ENCODE measurements at places on chromosomes 16 and 17.

DNA sequence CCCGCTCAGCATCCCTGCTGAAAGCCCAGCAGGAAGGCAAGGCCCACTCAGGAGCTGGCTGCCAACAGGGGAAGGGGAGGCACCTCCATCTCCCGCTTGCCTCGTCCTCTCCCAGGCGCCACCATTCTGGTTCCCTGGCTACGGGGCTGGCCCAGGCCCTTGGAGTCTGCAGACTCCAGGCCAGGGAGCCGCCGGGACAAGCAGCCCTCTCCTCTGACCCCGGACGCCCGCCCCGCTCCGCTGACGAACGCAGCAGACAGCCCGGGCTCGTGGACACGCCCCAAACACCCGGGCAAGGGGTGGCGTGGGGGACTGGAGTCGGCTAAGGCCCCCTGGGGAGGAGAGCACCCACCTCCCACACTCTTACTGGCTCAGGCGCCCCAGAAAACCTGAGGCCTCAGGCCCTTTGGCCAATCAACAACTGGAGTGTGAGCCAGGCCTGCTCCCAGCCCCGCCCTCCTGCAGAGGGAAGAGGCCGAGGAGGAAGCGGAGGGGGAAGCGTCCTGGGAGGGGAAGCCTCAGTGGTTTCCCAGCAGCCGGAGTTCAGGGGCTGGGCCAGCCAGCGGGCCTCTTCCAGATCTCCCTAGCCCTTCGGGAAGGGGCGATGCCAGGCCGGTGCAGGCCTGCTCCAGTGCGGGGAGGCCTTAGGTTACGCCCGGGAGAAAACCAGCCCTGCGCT is 4.2 kb downstream of the MNT start:
- DNase-seq: peak; percentile 96

DNA sequence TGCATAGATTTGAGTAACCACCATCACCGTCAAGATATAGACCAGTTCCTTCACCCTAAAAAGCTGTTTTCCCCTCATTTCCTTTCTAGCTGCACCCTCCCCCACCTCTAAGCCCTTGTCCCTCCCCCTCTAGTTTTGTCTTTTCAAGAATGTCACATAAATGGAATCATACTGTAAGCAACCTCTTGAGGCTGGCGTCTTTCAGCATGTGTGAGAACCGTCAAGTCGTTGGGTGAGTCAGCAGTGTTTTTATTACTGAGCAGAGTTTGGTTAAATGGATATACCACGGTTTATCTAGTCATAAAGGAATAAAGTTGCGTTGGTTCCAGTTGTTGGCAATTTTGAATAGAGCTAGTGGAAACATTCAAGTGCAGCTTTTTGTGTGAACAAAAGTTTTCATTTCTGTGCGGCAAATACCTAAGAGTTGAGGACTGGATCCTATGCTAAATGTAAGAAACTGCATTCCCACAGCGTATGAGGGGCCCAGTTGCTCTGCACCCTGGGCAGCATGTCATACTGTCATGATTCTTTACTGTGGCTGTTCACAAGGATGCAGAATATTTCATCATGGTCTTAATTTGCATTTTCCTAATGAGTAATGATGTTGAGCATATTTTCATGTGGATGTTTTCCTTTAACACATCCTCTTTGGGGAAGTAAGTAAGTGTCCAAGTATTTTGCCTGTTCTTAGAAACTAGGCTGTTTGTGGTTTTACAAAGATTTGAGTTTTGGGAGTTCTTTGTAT is 264.3 kb downstream of the CPPED1 start:
- DNase-seq: peak; percentile 71

DNA sequence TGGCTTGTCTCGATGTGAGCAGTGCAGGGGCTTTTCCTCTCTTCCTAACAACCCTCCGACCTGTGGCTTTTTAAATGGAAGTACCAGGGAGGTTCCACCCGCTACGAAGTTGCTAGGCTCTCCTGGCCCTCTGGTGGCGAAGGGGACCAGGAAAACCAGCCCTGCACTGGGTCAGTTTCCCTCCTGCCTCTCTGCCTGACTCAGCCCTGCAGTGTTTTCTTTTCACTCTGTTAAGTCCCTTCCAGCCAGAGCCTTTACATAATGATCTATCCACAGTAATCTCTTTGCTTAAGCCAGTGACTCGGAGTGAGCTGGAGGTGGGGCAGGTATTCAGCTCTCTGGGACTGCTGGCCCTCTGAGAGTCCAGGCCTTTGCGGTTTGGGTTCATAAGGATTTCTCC is 331.3 kb upstream of the EEF2KMT start:
- DNase-seq: no peak

DNA sequence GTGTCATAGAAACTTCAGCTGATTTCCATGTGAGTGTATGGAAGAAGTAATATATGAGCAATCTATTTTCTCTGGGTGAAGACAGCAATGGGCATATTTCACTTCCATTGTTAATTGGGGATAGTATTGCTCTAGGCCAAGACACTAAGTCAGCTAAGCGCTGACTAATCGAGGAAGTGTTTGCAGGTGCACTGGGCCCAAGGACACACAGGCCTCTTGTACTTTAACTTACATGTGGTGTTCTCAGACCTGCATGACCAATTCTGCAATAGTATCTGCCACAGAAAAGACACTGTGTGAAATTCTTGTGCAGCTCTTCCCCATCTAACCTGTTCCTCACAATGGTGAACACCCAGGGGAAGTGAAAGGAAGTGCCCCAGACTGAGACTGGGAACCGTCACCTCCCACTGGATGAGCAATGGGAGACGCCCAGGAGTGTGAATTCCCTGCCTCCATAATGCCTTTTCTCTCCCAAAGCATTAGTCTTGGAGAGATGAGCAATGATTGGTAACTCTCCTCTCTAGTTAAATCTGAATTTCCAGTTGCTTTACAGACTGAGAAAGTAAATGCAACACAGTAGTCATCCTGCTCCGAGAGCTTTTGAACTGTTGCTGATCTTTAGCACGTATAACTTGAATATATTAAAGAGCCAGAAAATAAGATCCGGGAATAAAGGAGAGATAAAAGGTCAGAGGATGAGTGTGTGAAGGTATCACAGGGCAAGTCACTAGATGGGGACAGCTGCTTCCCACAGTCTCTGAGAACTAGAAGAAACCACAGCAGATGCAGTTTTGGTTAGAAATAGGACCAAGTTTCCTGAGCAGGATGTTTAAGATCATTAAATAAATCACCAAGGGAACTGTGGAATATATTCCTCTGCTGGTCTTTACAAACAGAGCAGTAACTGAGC is 82.6 kb downstream of the CDK5R1 start:
- DNase-seq: no peak

DNA sequence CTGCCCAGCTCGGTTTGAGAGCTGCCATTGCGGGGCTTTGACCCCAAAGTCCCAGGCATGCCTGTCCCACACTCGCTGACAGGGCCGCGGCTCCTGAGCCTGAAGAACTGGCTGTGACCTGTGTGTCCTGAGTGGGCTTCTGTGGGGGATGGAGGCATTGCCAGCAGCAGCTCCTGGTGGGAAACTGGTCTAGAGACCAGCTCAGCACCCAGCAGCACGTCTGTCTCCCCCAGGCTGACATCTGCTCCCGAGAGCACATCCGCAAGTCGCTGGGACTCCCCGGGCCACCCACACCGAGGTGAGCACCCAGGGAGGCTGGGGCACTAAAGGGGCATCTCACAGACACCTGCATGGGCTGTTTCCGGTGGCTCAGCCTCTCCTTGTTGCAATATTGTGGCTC is 13.4 kb downstream of the ENDOV start:
- no peak for DNase-seq

- no peak for DNase-seq
Observed at GRCh38 chr16:78290872-78291591, 191.6 kb downstream of the WWOX start.

GRCh38 chr17:36743130-36743529 is 141.7 kb downstream of the MRM1 start:
- DNase-seq: no peak

- no peak for DNase-seq
Observed at GRCh38 chr16:85631802-85632393, 18.8 kb downstream of the GSE1 start.

GRCh38 chr17:33968350-33969044 is 286.6 kb upstream of the CCL2 start:
- no peak for DNase-seq

Measured in astrocyte (in vitro differentiated cells and primary cell).